ENCODE measurements at places on chromosomes 3 and 15.

- no peak for DNase-seq
Measured at GRCh38 chr3:72559385-72559784, 288.9 kb downstream of the SHQ1 start.

- DNase-seq, result no peak
Measured at GRCh38 chr15:52112203-52112750, 298 bp downstream of the BCL2L10 start.

GRCh38 chr15:83144771-83145170 lies 37.3 kb downstream of the TM6SF1 start:
- DNase-seq, result no peak

DNA sequence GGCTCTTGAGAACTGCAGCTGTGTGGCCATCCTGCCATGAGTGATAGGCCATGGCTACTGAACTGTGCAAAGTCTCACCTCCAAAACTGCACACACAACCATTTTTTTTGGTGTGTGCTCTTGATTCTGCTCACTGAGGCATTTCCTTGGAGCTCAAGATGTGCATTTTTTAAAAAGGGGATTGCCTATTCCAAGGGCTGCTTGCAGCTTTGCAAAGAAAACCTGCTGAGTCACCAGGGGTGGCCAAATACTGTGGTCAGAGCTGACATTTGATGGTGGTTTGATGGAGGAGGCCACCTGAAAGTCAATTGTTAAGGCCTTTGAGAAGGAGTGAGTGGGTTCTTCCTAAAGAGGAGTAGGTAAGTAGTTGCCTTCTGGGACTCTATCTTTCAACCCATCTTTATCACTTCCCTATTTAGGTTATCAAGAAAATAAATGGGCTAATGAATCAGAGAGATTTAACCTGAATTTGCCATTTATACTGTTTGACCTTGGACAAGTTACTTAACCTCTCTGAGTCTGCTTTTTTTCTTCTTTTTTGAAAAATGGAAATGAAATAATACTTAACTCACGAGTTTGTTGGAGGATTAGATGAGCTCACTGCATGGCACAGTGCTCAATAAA lies 87.9 kb downstream of the CHST2 start:
- DNase-seq, result no peak

DNA sequence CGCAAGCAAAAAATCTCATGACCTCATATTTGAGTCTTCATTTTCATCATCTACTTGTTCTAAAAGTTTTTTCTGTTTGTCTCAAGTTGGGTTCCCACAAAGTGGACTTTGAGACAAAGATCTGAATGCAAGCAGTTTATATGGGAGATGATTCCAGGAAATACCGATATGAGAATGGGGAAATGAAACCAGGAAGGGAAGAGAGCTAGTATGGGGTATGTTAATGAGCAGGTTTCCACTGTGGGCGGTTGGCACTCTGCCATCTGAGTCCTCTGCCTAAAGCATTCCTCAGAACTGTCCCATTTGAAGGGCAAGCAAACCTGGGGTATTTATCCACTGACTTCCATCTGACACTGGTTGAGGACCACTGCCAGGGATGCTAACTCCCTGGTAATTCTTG lies 8.8 kb downstream of the ADPRH start:
- no peak for DNase-seq

- no peak for DNase-seq
Measured at GRCh38 chr15:59380902-59381610, 8.4 kb upstream of the MYO1E start.

- DNase-seq, result no peak
Measured at GRCh38 chr3:128874481-128875180, 4.8 kb upstream of the ACAD9 start.

DNA sequence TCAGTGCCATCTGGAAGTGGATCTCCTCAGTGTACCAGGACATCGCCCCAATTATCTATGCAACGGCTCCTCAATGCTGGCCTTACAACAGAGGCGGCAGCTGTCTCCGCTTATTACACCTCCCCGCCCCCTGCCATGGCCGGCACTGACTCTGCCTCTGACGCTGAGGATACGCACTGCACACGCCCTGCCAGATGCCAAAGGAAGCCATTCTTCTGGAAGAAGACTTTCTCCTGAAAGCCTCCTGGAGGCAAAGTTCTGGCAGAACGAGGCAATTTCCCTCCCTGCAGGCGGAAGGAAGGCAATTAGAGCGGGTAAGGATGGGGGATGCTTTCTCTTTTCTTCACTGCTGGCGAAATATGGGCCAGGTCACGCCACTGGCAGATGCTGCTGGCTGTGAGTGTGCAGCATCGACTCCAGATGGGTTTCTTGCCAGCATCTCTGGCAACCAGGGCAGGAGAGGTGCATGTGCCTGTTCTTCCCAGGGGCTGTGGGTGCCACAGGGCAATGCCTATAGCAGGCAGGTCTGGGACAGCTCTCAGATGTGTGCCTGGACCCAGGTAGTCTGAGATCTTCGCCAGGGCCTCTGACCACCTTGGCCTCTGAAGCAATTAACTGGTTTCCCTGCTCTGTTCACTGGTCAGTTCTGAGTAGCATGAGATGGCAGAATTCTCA lies 62.2 kb upstream of the MRPS22 start:
- no peak for DNase-seq

- DNase-seq, result no peak
Measured at GRCh38 chr3:172846706-172847105, 96.2 kb downstream of the ECT2 start.

- DNase-seq, result no peak
Measured at GRCh38 chr3:45332901-45333407, 55.4 kb upstream of the LARS2 start.

- no peak for DNase-seq
Measured at GRCh38 chr15:81002331-81003096, 1.8 kb downstream of the TLNRD1 start.

DNA sequence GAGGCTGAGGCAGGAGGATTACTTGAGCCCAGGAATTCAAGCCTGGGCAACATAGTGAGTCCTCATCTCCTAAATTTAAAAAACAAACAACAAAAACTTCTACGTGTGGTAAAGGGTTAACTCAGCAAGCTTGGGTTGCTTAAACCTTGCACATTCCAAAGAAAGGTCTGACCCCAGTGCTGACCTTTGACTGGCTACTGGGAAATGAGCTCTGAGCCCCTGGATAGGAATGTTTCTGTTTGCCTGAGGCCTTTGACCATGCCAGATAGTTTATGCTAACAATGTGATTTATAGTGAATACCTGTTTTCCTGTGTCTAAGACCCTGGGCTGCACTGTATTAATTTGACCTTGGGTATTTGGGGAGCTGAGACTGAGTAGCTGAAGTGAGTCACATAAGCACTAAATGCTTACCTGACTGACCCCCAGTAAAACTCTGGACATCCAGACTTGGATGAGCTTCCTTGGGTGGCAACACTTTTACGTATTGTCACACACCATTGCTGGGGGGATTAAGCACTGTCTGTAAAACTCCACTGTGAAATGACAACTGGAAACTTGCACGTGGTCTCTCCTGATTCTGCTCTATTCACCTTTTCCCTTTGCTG lies 20.7 kb downstream of the TCAIM start:
- no peak for DNase-seq

- DNase-seq, result no peak
Measured at GRCh38 chr3:194287977-194288706, 63.0 kb downstream of the CPN2 start.

DNA sequence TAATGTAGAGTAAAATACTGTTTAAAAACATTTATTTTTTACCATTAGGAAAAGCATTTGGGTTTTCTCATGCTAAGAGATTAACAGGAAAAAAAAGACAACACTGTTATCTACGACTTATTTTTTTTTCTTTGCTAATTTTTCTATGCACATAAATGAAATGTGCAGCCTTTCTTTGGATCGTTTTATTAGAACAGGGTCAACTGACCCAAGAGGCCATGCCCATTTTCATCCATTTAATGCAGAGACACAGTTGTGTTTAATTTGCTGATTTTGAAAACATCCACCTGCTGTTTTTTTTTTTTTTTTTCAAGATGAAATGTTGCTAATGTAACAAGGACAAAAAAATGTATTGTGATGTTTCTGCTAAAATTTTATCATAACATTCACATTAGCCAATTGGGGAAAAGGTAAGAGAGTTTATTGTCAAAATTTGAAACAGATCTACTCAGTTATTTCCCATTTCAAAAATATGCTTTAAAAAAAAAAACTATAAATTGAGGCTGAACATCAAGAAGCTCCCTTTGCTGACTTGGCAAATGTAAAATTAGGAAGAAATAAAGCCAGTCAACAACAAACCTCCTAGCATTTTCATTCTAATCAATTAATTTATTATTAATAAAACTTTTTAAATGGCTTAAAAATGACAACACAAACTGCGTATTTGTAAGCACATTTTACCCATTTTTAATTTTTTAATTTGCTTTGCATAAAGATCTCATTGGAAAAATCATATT lies 485.2 kb downstream of the ROBO2 start:
- no peak for DNase-seq

DNA sequence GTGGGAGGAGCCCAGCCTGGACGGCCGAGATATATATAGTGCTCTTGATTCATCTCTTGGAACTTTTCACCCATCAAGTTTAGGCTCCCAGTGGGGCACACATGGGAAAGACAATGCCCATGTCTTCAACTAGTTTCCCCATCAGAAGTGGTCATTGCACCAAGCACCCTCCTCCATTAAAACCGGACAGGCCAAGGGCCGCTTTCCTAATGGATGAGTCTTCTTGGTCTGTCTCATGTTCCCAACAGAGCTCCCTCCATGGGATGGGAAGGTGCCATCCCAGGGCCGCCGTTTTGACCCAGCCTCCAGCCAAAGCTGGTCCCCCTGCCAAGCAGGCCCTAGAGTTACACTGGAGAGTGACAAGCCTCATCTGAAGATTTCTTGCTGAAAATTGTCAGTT lies 34.7 kb upstream of the UBE2Q2 start:
- no peak for DNase-seq

- no peak for DNase-seq
Measured at GRCh38 chr3:48012659-48013058, 3.6 kb downstream of the MAP4 start.
